ENCODE measurements at places on chromosomes 12 and 14.

- no peak for DNase-seq
Observed at GRCh38 chr14:74572726-74573301, 39.2 kb downstream of the LTBP2 start.

DNA sequence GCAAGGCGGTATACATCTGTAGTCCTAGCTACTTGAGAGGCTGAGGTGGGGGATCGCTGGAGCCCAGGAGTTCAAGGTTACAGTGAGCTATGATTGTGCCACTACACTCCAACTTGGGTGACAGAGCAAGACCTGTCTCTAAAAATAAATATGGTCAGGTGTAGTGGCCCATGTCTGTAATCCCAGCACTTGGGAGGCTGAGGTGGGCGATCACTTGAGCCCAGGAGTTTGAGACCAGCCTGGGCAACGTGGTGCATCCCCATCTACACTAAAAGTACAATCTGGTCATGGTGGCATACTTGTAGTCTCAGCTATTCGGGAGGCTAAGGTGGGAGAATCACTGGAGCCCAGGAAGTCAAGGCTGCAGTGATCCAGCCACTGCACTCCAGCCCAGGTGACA lies 40.6 kb downstream of the HECTD1 start:
- no peak for DNase-seq

GRCh38 chr14:35416108-35416750 lies 11.7 kb upstream of the NFKBIA start:
- no peak for DNase-seq

- DNase-seq = no peak
Observed at GRCh38 chr12:10849425-10849878, at the start of gene PRR4. TSS of gene PRR4 (minus strand) at chr12:10849475. CDS start at chr12:10849437, 38 bp downstream.

- DNase-seq = no peak
Observed at GRCh38 chr14:59507752-59508103, 23.4 kb downstream of the JKAMP start.

Measured in left kidney (tissue), 8 donors.